Stromal cell of bone marrow (primary cell): ENCODE measurements at places on chromosomes 7 and 10.

DNA sequence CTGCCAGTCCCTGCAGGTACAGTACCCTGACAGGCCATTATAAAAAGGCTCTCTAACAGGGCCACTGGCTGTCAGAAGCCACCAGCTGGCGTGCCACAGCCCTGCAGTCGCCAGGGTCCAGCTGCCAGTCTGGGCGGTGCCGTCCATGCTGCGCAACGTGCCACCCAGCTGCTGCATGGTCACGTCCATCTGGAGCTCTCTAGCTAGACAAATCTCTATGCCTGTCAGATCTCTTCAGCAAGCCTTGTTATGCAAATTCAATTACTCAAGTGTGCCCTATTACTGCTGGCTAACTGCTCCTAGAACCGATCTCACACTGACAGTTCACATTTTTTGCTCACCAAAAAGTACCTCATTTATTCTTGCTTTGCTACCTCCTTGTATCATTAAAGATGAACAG is 75.9 kb downstream of the HIBADH start:
- DNase-seq: no peak

DNA sequence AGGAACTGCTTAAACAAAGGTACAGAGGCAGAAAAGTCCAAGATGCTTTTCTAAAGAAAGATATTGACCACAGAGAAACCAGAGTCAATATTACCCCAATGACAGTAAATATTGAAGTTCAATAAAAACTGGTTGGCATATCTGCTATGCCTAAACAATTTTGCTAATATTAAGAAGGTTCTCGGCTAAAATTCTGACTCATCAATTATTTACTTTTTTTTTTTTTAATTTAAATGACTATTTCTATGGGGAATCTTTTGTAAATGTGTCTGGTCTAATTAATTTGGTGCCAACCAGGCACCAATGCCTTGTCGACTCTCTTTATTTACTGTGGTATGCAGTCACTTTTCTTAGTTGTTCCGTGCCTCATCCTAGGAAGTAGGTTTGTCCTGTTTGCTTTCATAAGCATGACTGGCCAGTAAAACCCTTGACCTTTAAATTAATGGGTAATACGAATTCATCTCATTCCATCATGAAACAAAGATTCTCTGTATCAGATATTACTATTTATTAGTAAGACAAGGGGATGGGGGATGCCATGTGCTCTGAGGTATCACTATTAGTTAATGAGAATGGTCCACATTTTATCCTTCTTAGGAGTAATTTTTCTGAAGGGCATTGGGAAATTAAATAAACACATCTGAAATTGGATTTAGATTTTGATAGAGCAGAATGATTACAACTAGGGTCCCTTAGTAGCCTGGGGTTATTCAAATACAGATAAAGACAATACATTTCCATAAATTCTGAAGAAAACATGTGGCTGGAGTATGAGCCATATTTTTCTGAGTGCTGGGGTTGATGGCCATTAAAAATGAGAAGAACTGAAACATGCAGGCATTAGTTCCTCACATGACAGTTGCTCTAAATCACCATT is 154.4 kb downstream of the VTI1A start:
- DNase-seq: no peak

DNA sequence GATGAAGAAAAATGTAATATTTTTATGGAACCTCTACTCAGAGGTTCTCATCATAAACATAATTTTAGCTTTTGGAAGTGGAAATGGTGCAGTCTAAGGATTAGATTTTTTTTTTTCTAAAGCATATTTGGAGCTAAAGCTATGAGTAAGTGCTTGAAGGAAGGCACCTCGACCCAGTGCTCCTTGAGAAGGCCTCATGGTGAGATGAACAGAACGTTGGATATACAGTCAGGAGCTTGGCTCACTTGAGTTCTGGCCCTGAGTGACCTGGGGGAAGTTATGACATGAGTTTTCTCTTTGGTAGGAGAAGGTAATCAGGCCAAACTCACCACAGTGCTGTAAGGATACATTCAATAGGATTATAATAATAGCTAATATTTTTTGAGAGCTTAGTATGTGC is 163.3 kb downstream of the JCAD start:
- peak; percentile 48 for DNase-seq

- DNase-seq: no peak
These were observed 107.7 kb upstream of the GDF10 start for GRCh38 chr10:47192273-47192672.

DNA sequence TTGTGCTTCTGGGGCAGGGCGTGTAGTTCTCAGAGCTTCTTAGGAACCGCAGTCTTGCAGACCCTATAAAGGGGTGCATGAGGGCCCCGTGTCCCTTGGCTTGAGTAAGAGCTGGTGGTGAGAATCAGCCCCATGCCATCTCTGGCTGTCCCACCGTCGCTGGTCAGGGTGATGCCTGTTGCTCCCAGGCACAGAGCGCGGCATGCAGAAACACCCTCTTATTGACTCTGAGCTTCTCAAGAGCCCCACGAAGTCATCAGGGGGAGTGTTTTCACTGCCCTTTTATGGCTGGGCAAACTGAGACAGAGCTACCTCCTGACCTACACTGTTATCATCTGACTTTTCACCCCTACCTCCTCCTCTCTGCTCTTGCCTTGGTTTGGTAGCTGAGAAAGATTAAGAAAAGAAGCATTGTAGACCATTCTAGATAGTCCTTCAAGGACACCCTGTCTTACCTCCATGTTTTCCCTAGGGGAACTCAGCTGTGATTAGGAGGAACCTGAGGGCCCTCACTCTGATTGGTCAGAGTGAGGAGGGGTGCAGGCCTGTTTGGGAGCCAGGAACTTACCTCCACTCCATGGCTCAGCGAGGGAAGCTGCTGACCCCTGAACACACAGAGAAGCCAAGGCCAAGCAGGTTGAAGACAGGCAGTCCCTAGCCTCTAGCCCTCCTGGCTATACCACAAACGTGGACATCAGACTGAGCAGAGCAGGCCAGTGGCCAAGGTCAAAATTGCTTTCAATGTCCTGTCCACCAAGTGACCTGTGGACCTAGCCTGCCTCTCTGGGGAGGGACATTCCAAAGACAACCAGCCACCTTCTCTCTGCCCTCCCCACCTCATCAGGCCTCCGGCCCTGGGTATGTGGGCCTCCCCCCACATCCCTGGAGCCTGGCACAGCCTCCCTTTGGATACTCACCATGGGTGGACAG is 17.6 kb downstream of the UNC5B start:
- no peak for DNase-seq

- DNase-seq: no peak
These were observed 40.1 kb downstream of the GPAM start for GRCh38 chr10:112143420-112143819.

DNA sequence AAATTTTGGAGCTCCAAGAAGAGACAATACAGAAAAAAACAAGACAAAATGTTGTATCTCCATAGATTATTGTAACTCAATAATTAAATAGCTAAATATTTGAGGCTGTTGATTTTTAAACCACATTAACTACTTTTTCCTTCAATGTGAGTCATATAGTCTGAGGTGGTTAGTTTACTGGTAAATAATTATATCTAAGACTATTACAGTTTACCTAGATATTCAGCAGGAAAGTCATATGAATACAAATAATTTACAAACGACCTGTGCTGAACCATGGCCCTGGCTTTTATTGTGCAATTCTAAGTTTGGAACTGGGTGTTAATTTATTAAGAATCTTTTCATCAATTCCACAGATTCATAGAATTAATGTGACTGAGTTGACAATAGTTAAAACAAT is 22.2 kb downstream of the CREB5 start:
- DNase-seq: no peak

GRCh38 chr10:64041185-64041988 is 520.2 kb downstream of the REEP3 start:
- peak; percentile 22 for DNase-seq

DNA sequence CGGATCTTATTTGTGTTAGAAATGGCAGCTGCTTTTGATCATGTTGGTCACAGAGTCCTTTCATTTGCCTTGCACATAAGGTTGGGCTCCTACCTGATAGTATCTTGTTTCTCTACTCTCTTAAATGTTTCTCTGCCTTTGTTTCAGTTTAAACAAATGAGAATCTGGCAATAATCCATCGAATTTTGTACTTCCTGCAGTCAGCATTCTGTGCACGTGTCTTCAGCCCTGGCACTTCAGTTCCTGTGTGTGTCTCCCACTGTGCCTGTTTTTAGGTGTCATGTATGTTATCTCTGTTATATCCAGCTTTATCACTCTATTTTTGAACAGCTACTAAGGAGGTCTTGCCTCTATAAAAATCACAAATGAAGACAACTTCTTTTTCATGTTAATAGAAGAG is 28.4 kb upstream of the PTER start:
- no peak for DNase-seq

DNA sequence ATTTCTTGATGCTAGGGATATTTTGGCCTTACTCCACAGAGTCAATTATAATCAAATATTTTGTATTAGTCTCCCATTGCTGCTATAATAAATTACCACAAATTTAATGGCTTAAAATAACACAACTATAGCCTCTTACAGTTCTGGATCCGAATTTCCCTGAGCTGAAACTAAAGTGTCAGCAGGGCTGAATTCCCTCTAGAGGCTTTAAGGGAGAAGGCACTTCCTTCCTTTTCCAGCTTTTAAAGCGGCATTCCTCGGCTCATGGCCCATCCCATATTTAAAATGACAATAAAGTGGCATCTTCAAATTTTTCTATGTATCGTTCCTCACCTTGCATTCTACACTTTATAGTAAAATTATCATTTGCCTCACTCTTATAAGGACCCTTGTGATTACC is 421.4 kb upstream of the ZWINT start:
- no peak for DNase-seq

GRCh38 chr10:82981137-82981723 is 1106.2 kb downstream of the NRG3 start:
- DNase-seq: peak; percentile 29

DNA sequence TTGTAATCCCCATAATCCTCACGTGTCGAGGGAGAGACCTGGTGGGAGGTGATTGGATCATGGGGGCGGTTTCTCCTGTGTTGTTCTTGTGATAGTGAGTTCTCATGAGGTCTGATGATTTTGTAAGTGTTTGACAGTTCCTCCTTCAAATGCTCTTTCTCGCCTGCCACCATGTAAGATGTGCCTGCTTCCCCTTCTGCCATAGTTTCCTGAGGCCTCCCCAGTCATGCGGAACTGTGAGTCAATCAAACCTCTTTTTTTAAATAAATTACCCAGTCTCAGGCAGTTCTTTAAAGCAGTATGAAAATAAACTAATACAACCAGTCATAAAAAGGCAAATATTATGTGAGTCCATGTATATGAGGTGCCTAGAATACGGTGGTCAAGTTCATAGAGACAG is 87.5 kb downstream of the FRMD4A start:
- no peak for DNase-seq

DNA sequence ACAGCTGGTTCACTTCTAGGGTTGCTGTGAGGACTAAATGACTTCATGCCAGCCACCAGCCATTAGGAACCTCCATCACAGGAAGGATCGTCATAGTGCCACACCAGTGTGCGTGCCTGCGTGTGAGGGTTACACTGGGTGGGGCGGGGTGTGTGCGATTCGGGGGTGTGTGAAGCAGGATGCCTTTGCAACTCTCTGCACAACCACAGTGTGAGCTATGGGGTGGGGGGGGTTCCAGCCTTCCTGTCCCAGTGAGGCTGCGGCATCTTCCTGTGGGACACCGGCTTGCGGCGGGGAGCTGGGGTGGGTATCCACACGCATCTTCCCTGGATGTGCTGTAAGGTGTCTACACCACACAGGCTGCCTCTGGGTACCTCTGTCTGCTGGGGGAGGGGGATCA is 6.9 kb upstream of the ELFN1 start:
- DNase-seq: no peak

DNA sequence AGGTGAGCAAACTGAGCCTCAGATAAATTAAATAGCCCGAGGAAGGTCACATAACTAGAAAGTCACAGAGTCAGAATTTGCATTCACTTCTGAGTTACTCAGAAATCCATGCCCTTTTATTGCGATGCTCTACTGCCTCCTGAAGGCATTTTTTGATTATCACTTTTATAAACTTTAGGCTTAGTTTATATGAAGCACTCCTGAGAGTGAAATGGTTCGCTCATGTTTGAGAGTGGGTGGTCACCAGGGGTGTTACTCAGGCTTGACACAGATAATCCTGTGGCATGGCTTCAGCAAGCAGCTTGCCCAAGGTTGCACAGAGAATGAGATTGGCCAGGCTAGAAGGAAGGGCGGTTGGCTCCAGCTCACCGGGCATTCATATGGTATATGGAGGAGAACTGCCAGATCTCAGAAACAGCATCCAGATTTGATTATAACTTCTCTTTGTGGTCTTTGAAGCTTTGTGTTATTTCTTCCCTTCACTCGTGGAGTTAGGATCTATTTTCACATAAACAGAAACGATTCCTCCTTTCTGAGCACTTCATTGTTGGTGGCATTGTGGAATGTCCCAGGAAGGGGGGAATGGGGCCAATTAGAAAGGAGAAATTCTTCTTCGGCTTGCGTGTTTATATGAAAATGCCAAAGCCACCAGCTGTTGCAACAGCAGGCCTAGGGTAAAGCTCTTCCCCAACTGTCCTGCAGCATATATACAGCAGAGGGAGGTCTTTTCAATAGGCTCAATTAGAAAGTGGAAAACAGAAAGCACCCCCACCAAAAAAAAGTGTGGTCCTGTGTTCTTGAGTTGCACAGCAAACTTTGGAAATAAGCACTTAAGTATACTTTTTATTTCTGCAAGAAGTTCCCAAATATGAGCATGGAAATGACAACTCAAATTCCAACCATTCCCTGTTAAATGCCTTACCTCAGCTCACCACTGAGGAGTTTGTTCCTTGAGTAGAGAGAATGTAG is 628.8 kb downstream of the SUGCT start:
- no peak for DNase-seq

DNA sequence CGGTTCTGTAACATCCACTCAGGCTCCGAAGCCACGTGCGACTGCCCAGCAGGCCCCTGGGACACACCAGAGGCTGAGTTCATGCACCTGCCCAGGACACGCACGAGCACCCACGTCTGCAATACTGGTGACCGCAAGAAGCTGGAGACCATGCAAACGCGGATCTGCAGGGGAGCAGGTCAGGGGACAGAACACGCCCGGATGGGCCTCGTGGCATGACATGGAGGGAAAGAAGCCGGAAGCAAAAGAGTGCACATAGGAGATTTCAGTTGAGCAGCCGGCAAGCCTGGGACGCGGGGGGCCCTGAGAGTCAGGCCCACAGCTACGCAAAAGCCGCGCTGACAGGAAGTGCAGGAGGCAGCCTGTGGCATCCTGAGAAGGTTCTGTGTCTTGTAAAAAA is 73.7 kb downstream of the FOXL3 start:
- no peak for DNase-seq

DNA sequence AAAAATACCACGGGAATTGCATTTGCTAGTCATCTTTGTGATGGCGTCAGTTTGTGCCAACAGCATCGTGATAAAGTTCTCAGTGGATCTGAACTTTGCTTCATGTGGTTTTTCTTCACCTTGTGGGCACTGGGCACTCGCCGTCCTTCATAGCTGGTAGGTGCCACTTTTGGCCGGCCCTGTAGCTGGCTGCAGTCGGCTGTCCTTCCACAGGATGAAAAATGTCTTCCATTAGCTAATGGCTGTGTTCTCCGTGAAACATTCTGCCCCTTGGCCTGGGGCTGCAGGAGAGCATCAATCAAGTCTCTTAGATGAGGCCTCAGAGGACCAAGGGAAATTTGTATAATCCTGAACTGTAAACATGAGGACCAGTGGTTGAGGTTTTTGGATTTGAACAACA is 145.3 kb downstream of the DYNC1I1 start:
- no peak for DNase-seq

- peak; percentile 85 for DNase-seq
These were observed 68.1 kb upstream of the CDK6 start for GRCh38 chr7:92904244-92905131.
